ENCODE measurements at places on chromosomes 2 and 18. TPM values are rescaled to one million over a fixed set of nuclear protein-coding genes. Genes with fewer than 3 reads are reported as not detected.

DNA sequence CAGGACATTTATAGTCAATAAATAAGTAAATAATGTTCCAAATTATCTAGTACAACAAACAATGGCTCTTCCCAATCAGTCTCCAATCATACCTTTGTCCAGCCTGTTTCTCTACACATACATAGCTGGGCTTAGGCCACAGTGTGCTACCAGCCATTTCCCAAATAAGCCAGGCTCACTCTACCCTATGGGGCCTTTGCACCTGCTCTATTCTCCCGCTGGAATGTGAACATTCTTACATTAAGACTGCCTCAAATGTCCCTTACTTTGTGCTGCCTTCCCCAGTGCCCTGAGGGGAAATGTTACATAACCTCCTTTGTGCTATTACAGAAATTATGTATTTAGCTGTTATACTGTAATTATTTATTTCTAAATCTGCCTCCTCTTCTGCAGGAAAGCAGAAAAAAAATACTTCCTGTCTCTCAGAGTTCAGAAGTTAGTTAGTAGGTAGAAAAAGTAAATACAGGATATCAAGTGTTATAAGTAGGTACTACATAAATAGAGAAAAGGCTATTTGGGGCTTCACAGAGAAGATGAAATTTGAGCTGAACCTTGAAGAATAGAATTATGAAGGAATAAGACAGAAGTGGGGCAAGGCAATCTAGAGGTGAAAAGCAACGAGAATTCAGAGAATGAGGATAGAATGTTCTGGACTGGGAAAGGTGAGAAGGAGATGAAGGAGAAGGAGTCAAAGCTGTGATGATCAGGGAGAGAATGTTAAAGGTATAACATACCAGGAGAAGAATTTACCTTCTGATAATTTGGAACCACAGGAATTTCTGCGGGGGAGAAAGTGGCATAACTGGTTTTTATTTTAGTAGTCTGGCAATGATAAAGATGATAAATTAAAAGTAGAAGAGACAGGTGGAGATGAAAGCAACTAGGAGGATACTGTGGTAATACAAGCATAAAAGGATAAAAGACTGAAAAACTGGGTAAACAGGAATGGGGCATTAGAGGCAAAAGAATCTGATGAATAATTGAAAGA, 37.0 kb downstream of the ROCK1 start:
- DNase-seq, result no peak

DNA sequence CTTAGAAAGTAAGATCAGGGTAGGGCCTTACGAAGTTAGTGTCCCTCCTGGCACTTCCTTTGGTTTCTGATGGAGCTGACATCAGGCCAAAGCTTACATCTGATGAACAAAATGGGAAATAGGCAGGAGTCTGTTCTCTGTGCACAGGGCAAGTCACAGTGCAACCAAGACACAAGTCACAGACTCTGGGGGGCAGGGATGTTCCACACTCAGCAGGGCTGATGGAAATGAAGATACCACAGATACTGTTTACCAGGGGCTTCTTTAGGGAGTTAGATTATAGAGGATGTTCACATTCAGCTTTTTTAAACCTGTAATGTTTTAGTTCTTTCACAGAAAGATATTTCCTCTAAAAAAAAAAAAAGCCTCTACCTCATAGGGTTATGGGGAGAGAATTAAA, 106.2 kb upstream of the EPC2 start:
- no peak for DNase-seq

DNA sequence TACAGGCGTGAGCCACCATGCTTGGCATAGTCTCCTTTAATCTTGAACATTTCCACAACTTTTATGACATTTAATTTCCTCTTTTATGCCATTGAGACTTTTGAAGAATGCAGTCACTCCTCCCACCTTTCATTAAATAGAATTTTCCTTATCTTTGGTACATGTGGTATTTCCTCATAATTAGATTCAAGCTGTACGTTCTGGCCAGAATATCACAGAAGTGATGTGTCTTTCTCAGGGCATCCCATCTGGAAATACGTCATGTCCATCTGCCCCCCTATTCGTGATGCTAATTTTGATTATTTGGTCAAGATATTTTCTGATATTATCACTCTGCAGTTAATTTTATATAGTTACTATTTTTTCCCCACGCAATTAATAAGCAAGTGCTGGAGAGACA, 16.9 kb downstream of the CASP10 start:
- DNase-seq, result no peak

DNA sequence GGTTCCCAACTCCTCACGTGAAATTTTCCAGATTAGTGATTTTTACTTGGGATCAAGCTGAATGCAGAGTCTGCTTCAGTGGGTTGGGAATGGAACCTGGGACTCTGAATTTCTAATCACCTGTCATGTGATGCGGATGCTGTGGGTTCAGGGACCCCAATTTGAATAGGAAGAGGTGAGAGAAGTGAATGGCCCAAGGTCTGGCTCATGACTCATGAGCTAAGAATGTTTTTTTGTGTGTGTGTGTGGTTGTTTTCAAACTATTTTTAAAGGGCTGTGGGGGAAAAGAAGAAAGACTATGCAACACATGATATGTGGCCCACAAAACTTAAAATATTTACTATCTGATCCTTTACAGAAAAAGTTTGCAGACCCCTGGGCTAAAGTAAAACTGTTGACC, 108.5 kb upstream of the CYRIA start:
- no peak for DNase-seq

GRCh38 chr2:104744537-104744936, 109.4 kb upstream of the POU3F3 start:
- DNase-seq, result no peak

Gene IL1R1
- total RNA-seq, result 17.6 TPM

Gene PRSS56
- 1.9 TPM for total RNA-seq

Gene PLEKHH2
- 4.6 TPM for total RNA-seq

Gene PARD3B
- 2.2 TPM for total RNA-seq
